ENCODE measurements at places on chromosomes 2 and 18. TPM values are rescaled to one million over a fixed set of nuclear protein-coding genes. Genes with fewer than 3 reads are reported as not detected.

GRCh38 chr2:4515871-4516761, 812.7 kb downstream of the DCDC2C start:
- DNase-seq = no peak

DNA sequence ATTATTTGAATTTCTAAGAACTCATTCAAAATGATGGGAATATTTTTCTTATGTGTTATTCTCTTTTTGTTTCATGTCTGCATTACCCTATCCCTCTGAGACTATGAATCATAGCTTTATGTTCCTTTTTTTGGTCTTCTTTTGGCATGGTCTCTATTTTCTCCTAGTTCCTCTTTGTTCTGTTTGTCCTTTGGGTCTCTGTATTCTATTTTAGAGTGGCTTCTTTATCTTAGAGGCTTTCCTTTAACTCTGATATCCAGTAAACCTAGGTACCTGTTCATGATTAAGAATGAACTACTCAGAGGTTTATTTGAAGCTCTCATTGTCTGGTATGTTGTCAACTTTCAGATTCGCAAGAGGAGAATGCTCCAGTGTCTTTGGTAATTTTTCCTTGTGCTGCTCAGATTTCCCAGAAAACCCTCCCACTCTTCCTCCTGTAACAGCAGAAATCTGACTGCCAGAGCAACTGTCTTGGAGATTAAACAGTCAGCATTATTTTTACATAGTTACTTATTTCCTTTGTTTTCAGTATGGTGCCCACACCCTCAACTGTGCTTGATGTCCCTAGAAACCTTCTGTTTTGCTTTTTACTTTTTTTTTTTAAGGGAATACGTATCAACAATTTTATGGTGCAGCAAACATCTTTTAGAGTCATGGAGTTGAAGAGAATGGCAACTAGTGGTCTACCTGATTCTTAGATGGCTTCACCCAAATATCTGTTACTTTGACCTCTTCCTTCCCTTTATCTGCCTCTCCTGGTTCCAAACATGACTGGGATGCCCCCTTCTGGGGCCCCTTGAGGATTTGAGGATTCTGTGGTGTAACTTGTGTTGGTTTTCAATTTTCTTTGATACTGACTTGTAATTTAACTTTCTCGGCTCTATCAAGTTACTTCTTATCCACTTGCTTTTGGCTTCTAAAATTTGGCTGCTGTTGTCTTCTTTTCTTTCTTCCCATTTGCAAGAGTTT, 92.0 kb downstream of the DPP10 start:
- DNase-seq = peak; percentile 46

DNA sequence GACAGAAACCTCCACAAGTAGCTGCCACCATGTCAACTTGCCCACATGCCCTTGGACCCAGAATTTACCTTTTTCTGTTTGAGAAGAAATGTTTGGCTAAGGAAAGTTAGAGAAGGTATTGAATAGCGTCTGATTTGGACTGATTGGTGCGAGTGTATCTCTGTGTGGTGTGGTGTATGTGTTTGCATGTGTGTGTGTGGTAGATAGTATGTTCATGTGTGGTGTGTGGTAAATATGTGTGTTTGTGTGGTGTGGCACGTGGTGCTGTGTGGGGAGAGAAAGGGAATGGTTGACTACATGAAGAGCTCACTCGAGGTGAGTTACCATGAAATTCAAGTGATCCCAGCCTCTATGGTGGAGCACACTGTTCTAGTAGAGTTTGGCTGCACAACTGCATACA, 360.8 kb upstream of the SPHKAP start:
- DNase-seq = no peak

GRCh38 chr18:31931886-31932240, 11.1 kb downstream of the TRAPPC8 start:
- no peak for DNase-seq

The L3MBTL4 gene
- total RNA-seq = 17.5 TPM

DNA sequence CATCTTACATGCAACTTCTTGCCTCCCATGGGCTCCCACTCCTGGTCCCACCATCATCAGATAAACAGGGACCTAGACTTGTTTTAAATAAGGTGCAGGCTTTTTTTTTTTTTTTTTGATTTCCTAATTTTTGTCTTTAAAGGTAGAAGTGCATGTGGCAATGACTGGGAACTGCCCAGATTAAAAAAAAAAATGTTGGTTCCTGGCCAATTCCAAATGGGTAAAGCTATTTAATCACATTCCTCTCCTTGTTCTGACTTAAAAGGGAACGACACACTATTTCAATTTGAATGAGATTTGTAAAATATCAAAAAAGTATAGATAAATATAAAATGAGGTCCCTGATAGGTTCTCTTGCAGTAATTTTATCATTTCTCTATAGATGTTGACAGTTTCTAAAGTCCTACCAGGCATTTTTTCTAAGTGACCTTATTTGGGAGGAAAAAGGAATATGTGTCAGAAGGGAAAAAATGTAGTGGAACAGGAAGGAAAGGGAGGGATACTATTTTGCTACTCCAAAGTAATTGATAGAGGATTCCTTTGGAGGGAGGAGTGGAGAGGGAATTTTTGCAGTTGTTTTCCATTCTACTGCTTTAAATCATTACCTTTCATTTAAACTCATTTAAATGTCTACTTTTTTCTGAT, 43.3 kb downstream of the DDX1 start:
- no peak for DNase-seq

The TMEFF2 gene
- 1.1 TPM for total RNA-seq

GRCh38 chr2:152095146-152095545, 3.7 kb downstream of the CACNB4 start:
- DNase-seq = no peak

DNA sequence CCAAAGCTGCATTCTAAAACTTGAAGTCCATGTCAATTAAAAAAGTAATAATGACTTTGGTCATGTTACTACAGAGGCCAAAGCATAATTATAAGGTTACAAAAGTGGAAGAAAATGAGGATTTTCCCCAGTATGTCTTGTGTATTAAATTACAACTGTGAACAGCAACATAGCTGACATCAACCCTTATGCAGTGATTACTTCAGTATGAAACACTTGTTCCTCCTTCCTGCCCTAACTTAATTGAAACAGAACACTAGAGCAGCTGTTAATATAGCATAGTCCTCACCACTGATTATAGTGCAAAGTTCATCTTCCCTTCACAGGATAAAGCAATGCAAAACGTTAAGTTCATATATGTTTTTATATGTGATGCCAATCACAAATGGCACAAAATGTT, 29.9 kb downstream of the EPB41L3 start:
- DNase-seq = no peak

GRCh38 chr2:49260979-49261538, 106.7 kb upstream of the FSHR start:
- DNase-seq = no peak

GRCh38 chr2:128622955-128623620, 304.4 kb upstream of the HS6ST1 start:
- DNase-seq = no peak

GRCh38 chr2:22901471-22902179, 483.4 kb upstream of the KLHL29 start:
- DNase-seq = no peak

DNA sequence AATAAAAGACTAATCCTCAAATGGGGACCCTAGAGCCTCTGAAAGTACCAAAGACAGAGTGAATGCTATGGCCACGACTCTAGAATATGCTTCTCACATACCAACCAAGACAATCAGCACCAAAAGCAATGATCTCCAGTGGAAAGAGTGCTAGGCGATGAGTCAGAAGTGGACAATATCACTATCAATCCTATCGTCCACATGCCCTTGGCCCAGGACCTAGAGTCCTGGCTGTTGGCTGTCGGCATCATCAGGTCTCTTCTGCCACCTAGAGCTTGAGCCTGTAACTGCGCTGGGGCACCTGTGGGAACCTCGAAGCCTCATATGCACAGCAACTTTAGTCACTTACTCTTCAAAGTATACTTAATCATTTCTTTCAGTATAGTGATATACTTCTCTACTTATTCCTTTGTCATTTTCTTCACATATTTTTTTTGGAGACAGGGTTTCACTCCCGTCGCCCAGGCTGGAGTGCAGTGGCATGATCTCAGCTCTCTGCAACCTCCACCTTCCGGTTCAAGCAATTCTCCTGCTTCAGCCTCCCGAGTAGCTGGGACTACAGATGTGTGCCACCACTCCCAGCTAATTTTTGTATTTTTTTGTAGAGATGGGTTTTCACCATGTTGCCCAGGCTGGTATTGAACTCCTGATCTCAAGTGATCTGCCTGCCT, 29.7 kb downstream of the NOL10 start:
- DNase-seq = no peak

The ATP5F1A gene
- 369 TPM for total RNA-seq

The COPS8 gene
- 69.5 TPM for total RNA-seq

DNA sequence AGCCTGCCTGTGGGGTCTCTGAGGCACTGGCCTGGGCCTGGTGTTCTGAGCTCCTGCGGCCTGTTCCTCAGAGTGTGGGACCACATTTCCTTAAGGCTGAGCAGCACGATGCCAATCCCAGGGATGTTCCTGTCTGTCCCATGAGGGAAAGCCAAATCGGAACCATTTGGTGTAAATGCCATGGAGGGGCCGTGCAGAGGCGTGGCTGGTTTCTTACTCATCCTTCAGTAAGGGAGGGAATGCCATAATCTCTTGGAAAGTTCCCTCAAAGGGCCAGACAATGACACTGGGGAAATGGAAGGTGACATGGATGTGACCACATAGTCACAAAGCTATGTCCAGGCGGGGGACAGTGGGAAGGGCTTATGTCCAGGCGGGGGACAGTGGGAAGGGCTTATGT, 14.4 kb upstream of the PTMA start:
- no peak for DNase-seq

The GAREM2 gene
- total RNA-seq = 2.5 TPM

Measured in skin of body (tissue), 3 donors.